ENCODE measurements at places on chromosomes 7 and 10.

DNA sequence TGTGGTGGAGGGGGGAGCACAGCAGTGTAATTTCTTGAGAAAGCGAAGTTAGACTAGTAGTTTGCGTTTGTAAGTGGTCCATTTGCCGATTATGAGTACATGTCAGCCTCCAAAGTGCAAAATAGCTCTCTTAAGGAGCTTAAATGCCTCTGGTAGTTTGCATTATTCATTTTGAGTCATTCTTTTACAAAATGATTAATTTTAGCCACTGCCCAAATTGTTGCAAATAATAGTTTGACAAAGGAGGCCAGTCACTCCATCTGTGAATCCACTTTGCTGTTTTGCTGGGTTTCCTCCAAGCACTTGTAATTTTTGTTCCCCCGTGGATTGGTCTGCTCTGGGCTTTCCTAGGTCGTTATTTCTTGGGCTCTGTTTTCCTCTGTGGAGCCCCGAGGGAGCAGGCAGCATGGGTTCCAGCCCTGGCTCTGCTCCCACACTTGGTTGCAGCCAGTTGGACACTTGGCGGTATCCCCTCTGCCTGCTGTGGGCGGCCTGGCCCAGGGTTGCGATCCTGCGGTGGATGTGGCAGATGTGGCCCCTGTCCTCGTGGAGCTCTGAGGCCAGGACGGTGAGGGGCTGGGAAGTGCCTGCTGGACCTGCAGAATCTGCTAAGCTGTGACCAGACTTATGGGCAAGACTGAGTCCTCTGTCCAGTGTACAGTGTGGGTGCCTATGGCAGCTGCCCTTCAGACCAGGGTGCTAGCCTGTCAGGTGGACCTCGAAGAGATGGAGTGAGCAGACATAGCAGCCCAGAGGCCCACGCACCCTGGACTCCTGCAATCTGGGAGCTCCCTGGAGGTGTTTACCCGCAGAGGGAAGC is 129.1 kb upstream of the BTBD16 start:
- DNase-seq = no peak

- DNase-seq = no peak
Observed at GRCh38 chr10:116690356-116691322, 51.7 kb downstream of the HSPA12A start.

GRCh38 chr10:78542521-78542920 is 508.9 kb downstream of the RPS24 start:
- no peak for DNase-seq

DNA sequence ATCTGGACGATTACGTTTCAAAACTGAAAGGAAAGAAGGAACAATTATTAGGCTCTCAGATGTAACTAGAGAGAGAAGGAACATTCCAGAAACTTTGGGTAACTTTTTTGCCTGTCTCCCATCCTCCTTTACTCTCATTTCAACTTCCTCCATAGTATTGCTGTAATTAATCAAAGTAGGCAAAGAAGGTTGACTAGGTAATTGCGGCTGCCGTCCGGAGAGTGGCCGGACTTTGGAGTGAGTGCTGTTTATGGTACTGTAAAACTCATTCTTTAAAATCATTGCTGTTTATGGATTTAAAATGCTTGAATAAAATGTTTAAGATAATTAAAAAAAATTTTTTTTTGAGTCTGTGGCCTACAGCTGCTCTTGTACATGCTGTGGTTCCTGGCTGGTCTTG is 56.4 kb downstream of the RBM33 start:
- DNase-seq = no peak

DNA sequence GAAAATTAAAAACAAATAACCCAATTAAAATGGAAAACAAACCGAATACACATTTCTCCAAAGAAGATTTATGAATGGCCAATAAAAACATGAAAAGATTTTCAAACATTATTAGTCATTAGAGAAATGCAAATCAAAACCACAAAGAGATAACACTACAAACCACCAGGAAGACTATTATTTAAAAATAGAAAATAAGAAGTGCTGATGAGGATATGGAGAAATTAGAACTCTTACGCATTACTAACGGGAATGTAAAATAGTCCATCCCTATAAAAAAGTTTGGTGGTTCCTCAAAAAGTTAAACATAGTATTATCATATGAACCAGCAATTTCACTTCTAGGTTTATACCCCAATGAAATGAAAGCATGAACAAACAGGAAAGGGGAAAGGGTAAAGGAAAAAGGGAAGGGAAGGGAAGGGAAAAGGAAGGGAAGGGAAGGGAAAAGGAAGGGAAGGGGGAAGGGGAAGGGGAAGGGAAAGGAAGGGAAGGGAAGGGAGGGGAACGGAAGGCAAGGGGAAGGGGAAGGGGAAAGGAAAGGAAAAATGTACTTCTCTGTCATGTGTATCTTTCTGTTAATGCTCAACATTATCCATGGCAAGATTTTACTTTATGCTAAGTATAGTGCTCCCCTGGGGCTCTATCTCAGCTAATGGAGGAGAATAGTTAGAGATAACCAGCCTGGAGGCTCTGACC is 125.3 kb upstream of the RSU1 start:
- DNase-seq = no peak

DNA sequence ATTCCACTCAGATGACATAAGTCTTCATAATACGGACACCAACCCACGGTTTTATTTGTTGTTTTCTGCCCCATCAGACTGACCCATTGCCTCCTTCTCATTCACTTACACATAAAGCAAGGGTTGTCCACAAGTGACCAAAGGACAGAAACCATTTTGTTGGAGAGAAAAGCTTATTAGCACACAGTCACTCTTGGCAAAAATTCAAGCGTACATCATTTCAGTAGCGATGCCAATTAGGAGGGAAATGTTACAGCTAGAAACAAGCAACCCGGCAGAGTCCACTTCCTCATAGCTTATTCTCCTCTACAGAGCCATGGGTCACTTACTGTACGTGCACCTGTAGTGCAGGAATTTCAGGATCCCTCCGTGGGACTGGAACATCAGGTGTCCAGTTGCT is 23.0 kb downstream of the ABLIM1 start:
- DNase-seq = no peak

- DNase-seq = peak; percentile 28
Observed at GRCh38 chr7:114084472-114085312, 165.9 kb upstream of the PPP1R3A start.

- DNase-seq = peak; percentile 20
Observed at GRCh38 chr7:132560825-132561529, 15.3 kb downstream of the PLXNA4 start.

- no peak for DNase-seq
Observed at GRCh38 chr7:91005841-91006240, 258.4 kb upstream of the FZD1 start.
